Anterior cingulate cortex (tissue), 58 donors: ENCODE measurements at places on chromosomes 6 and 20.
A peak's percentile ranks its signal among the peaks of the same experiment; 100 is the strongest.

DNA sequence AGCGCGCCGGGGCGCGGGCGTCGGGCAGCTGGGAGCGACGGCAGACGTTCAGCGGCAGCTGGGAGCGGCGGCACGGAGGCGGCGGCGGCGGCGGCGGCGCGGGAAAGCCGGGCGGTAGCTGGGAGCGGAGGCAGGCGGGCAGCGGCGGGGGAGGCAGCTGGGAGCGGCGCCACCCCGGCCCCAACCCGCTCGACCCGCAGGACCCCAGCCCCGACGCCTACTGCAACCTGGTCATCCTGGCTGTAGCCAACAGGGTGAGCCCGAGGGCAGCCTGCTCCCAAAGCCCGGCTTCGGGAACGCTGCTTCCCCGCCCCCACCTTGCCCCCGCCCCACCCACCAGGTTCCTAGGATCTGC lies 8.9 kb downstream of the CCM2L start:
- no peak for DNase-seq

GRCh38 chr6:130222775-130223174 lies at the start of gene SAMD3:
SAMD3 (minus strand) TSS chr6:130222951; CDS start chr6:130215273, 7,678 bp downstream.
- DNase-seq: no peak

DNA sequence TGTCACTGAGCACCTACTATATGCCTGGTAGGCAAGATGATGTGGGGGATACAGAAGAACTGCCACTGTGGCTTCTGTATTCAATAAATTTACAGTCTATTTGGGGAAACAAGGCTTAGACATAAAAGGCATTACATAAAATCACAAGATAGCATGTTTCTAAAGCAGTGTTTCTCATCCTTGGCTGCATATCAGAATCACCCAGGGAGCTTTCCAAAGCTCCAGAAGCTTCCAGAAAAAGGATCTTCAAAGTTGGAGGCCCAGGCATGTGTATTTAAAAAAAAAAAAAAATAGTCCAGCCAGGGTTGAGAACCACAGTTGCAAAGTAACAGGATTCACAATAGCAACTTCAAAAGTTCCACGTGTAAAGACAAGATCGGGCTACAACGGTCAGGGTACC lies 112.4 kb upstream of the SPACA1 start:
- DNase-seq: no peak

DNA sequence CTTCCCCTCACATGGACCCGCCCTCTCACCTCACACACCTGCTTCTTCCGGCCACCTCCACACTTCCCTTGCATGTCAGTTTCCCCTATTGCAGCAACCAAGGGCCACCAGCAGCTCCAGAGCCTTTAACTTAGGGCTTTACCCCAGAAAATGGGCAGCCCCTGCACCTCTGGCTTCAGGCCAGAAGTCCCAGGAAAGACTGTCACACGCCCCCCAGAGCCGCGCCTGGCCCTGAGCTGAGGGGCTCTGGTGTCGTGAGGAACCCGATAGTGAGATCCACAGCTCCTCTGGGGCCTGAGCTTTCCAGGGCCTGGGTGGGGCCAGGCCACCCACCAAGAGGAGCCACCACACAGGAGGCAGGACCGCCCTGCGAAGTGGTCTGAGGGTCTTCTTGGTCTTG lies 182.4 kb downstream of the DLL1 start:
- no peak for DNase-seq

- DNase-seq: no peak
Measured at GRCh38 chr6:127182501-127182900, 64.0 kb downstream of the RSPO3 start.

GRCh38 chr20:48141660-48142515 lies 356.6 kb upstream of the SULF2 start:
- no peak for DNase-seq

GRCh38 chr6:112286010-112286409 lies 31.6 kb upstream of the LAMA4 start:
- DNase-seq: no peak

DNA sequence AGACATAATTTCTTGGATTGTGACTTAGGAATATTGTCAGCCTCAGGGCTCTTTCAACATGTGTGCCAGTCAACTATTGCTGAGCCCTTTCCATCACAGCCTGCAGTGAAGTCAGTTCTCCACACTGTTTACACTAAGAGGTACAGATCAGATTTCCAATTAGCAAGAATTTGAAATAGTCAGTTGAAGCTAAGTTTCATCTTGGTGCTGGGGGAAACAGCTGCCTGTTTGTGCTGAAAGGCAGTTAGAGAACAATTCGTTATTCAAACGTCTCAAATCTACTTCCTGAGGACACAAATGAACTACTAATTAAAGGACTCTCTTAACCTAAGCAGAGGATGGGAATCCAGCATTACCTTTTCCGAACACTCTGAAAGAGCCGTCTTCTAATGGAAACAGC lies 25.9 kb downstream of the ADGRF1 start:
- no peak for DNase-seq

DNA sequence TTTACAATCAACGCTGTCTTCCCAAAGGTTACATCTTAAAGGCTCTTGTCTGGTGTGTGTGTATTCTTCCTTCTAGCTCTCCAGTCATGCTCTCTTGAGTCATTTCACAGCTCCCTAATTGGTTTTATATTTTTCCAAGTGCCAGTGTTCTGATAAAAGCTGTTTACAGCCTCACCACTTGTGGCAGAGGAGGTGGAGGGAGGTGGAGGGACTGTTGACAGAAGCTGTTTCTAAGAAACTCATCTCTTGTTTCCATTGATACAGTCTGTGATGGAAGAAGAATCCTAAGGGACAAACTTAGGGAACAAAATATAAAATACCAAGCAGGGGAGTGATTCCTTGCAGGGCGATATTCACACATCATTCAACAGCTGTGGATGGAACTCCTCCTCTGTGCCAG lies 64.0 kb downstream of the QRSL1 start:
- DNase-seq: no peak

GRCh38 chr6:165519316-165519715 lies 143.7 kb downstream of the PDE10A start:
- no peak for DNase-seq

- DNase-seq: no peak
Measured at GRCh38 chr6:17602888-17603287, 2.8 kb downstream of the FAM8A1 start.

DNA sequence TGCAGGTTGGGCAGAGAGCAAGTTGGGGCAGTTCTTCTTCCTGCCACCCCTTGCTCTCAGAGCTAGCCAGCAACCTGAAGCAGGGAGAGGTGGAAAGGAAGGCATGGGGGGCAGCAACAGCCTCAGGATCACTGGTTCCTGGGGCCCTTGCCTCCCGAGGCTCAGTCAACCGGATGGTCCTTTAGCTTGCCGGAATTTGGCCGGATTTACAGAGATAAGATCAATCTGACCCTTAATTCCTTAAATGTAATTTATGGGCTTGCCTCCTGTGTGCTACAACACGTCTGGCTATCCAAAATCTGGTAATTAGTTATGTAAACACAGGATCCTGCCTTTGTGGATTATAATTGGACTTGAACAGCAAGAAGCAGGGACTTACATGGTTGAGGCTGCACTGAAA lies 19.5 kb upstream of the TCP11 start:
- no peak for DNase-seq

DNA sequence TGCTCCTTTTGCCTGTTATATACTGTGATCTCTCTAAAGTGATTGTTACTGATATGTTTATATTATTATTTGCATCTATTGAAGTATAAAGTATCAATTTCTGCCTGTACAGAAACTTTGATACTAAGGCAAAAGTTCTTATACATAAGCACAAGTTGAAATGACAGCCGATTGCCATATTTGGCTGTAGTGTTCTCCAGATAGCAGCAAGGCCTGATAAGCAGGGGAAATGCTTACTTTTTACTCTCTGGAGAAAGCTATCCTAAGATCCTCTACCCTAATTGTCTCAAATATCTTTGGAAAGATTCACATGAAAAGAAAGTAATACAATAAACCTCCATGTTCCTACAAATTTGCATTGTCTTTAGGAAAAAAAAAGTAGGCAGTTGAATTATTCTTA lies 31.4 kb downstream of the SENP6 start:
- DNase-seq: no peak

DNA sequence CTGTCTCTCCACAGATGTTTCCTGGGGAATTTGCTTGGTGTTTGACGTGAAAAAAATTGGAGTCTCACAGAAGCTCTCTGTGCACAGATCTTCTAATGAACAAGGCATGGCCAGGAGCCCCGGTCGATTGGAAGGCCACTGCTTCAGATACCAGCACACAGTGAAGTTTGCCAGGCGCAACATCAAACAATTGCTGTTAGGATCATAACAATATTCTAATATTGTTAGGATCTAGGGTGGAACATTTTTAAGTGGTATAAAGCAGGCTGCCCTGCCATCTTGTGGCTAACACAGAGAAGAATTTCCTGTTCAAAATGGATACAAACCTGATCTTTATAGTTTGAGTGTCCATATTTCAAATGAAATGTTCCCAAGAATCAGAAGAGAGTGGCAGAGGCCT lies 64.1 kb downstream of the C6orf118 start:
- peak; percentile 15 for DNase-seq

DNA sequence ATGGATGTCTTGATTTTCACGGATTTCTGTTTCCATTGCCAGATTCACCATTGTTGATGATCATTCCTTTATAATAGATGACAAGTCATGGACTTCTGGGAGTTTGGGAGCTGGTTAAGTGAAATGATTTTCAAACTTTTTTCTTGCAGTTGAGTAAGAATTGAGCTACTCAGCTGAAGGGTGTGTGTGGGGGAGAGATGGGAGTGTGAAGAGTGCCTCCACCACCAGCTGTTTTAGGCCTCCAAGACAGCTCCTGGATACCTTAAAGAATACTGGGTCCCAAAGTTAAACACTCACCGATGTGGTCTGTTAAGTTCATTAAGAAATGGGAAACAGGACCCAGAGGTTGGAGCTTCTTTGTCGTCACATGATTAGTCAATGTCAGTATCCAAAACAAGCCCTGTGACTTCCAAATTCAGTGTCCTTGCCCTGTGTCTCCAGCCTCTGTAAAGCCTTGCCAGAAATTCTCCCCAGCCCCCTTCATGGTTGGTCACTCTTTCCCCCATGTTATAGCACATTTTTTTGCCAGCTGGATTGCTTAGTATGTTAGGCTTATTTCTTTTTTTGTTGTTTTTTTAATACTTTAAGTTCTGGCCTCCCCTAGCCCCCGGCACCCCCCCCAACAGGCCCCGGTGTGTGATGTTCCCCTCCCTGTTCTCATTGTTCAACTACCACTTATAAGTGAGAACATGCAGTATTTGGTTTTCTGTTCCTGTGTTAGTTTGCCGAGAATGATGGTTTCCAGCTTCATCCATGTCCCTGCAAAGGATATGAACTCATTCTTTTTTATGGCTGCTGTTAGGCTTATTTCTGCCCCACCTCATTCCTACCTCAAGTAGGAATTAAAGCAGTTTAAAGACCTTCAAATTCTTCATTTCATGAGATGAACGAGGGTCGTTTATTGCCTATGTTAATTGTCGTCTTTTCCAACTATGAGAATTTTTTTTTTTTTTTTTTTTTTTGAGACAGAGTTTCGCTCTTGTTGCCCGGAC lies 26.9 kb downstream of the BICRAL start:
- no peak for DNase-seq

DNA sequence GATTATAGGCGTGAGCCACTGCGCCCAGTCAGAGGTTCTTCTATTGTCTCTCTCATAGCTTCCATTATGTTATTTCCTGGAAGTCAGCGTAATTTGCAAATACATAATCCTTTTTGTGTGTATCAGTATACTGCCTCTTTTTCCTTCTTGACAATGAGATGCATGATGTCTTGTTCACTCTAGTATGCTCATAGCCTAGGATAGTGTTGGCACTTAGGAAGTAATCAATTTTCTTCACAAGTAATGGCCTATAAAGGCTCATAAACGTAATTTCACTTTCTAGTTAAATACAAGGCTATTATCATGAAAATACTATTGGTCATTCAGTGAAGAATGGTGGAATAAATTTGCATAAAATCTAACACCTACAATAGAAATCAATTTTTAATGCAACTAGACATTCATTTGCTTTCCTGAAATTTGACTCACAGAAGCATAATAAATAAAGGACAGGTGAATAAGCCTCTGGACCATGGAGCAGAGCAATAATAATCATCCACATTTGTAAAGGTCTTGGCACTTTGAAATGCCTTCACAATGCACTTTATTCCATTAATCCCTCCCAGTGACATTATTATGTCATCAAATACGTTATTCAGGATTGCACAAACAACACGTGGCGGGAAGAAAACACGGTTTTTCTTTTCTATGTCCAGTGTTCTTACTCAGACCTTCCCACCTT lies 366.9 kb upstream of the BTBD3 start:
- no peak for DNase-seq

DNA sequence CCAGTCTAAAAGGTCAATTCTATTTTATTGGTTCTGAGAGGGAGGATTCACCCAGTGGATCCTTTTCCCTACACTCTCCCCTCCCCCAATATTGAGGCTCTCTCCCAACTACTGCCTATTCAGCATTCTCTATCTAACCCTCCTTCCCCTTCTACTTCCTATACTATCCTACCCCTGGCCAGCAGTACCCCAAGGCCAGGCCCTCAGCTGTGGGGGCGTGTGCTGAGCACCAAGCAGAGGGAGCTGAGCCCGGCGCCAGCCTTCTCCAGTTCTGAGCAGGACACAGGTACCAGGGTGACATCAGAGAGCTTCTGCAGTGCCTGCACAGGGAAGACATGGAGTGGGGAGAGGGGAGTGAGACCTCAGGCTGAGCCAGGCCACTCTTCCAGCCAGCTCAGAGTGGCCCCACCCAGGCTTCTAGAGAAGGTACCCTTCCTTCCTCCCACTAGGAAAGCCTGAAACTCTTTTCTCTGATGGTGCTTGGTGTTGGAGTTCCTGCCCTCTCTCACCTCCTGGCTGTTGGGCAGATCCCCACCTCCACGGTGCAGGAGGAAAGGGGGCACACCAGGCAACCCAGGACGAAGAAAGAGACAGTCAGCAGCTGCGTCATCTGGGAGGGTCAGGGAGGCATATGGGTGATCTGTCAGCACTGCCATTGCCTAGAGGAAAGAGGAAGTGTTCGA lies 1.9 kb downstream of the DDAH2 start:
- no peak for DNase-seq

DNA sequence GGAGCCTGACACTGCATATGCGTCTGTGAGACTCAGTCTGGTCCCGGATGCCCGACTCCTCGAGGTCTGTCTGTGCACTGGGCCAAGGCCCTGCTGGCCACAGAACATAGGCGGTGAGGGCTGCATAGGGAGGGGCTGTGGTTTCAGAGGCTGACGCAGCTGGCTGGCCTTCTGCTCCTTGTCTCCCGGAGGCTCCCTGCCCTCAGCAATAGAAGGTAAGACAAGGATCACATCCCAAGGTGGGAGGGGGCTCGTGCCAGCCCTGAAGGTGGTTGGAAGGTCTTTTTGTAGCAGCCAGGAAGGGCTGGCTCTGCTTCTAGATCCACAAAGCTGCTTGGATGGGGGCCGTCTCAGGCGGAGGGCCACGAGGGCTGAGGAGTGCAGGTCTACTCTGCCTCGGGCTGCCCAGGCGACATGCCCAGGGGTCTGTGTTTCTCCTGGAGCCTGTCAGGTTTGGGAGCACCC lies 239.8 kb upstream of the SULF2 start:
- DNase-seq: no peak

DNA sequence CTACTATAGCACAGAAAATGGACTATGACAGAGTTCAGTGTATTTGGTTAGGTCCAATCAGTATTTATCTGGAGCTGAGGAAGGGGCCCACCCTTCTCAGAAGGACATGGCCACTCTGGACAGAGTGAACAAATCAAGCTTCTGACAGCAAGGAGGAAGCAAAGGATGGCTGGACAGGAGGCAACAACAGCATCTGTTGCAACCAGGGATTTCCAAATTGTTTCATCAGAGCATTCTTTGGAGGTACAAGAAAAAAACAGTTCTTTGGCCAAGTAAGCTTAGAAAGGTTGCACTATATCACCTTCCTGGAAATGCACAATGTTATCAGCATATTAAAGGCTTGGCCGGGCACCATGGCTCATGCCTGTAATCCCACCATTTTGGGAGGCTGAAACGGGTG lies 118.7 kb upstream of the SLC22A16 start:
- DNase-seq: no peak
